CD14-positive monocyte (primary cell): ENCODE measurements at places on chromosomes 5 and 9. TPM values are rescaled to one million over a fixed set of nuclear protein-coding genes. Genes with fewer than 3 reads are reported as not detected.

DNA sequence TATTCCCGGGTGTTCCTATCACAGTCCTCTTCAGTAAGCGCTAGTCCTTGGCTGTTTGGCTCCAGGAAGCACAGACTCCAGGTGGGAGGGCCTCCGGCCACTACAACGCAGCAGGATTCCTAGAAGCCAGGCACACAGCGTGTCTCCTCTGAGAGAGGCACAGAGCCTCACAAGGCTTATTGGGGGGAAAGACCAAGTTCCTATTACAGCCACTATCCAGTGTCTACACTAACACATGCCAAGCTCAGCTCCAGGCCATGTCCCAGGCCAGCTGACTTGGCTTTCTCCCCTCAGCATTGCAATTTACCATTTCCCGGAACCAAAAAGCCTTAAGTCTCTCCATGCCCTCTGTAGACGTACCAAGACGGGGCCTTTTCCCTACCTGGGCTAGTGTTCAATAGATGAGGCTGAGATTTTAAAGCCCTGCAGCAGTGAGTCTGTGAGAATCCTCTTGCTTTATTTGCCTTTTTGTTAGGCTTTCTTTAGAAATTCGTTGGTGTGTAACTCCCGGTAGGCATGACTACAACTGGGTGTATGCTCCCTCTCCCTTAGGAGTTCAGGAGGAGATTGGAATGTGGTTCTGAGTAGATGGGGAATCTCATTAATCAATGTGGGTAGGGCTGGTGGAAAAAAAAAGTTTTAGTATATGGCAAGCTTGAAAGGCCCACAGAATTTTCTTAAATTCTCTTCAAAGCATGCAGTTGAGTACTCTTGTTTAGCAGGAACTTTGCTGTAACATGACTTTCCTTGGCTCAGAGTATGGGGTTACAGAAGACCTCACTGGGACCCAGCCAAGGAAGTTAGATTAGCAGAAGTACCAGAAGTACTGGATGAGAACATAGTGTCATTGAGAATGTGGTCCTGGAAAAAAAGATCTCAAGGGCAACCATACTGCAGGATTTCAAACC lies 84.3 kb upstream of the SLC1A3 start:
- no peak overlapping the region for H3K27ac ChIP-seq
- no peak overlapping the region for H3K4me3 ChIP-seq
- no peak for DNase-seq
- H3K27me3 ChIP-seq: no peaks in the 10 kb centered on the region
- no peaks in the 10 kb centered on the region for H3K4me1 ChIP-seq
- no peaks in the 10 kb centered on the region for H3K36me3 ChIP-seq

DNA sequence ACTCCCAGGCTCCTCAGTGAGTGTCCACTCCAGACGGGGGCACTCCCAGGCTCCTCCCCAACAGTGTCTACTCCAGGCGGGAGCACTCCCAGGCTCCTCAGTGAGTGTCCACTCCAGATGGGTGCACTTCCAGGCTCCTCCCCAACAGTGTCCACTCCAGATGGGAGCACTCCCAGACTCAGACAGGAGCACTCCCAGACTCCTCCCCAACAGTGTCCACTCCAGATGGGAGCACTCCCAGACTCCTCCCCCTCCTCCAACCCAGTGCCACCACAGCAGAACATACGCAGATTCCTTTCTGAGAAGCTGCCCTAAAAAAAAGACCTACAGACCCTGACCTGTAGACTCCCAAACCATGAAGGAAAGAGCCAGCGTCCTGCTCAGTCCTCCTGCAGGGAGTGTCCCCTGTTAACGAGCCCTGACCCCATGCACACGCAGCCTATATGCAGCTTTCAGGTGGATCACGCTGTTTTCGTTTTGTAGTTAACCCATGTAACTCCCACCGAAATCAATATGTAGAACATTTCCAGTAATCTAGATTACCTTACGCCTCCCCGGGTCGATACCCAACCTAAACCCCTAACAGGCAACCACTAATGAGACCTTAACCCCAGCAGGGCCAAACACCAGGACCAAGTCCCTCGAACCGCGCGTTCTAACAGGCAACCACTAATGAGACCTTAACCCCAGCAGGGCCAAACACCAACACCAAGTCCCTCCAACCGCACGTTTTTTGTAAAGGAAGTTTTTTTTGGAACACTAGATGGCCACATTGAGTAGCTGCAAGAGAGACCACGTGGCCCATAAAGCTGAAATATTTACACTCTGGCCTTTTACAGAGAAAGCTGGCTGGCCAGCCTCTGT lies 15.7 kb downstream of the PNPLA7 start:
- no peaks in the 10 kb centered on the region for H3K27me3 ChIP-seq
- no peak overlapping the region for H3K27ac ChIP-seq
- no peaks in the 10 kb centered on the region for H3K36me3 ChIP-seq
- peak; percentile 36 for DNase-seq
- no peaks in the 10 kb centered on the region for H3K4me1 ChIP-seq

DNA sequence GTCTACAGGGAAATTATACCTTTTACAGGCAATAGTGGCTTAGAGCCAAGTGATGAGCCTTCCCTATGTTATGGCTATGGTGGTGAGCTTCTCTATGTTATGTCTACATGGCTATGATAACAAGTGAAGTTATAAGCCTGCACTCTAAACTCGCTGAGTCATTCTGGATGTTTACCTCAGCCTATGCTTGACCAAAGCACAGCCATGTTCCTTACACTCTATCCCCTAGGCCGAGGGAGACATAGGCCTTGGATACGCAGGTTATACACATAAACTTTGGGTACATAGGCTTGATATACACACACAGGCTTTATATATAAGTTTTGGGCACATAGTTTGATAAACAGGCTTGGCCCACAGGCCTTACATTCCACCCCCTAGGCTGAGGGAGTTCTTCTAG lies 13.8 kb downstream of the DMAC1 start:
- H3K36me3 ChIP-seq: no peaks in the 10 kb centered on the region
- no peak for DNase-seq
- H3K4me1 ChIP-seq: no peaks in the 10 kb centered on the region
- H3K27me3 ChIP-seq: no peaks in the 10 kb centered on the region

SV2C gene
- not detected for polyA plus RNA-seq

- no peak for DNase-seq
- H3K27ac ChIP-seq: no peak overlapping the region
- H3K4me1 ChIP-seq: no peaks in the 10 kb centered on the region
- H3K36me3 ChIP-seq: no peaks in the 10 kb centered on the region
- no peaks in the 10 kb centered on the region for H3K27me3 ChIP-seq
These were observed 392.1 kb upstream of the DAB2 start for GRCh38 chr5:39816866-39817265.

GRCh38 chr9:79184831-79185230 lies 386.9 kb upstream of the TLE4 start:
- H3K27ac ChIP-seq: no peak overlapping the region
- H3K36me3 ChIP-seq: no peaks in the 10 kb centered on the region
- no peaks in the 10 kb centered on the region for H3K4me1 ChIP-seq
- H3K4me3 ChIP-seq: no peak overlapping the region
- H3K27me3 ChIP-seq: no peaks in the 10 kb centered on the region
- no peak for DNase-seq

GRCh38 chr5:16866795-16867576 lies 69.1 kb downstream of the MYO10 start:
- no peak overlapping the region for H3K4me3 ChIP-seq
- no peaks in the 10 kb centered on the region for H3K36me3 ChIP-seq
- no peak for DNase-seq
- H3K27ac ChIP-seq: no peak overlapping the region
- no peaks in the 10 kb centered on the region for H3K27me3 ChIP-seq
- no peaks in the 10 kb centered on the region for H3K4me1 ChIP-seq

FAM221B gene
- polyA plus RNA-seq: not detected

- H3K36me3 ChIP-seq: peaks cover 40% of the 10 kb centered on the region
- H3K27me3 ChIP-seq: peaks cover 24% of the 10 kb centered on the region
- H3K4me1 ChIP-seq: peaks cover 4% of the 10 kb centered on the region
- DNase-seq: no peak
- H3K27ac ChIP-seq: no peak overlapping the region
- H3K4me3 ChIP-seq: no peak overlapping the region
These were observed 9.8 kb downstream of the EGFL7 start for GRCh38 chr9:136672431-136673087.

FOXD4L6 gene
- not detected for polyA plus RNA-seq

GRCh38 chr9:16625161-16625631 lies 245.3 kb downstream of the BNC2 start:
- H3K27ac ChIP-seq: no peak overlapping the region
- H3K36me3 ChIP-seq: no peaks in the 10 kb centered on the region
- H3K27me3 ChIP-seq: no peaks in the 10 kb centered on the region
- H3K4me1 ChIP-seq: no peaks in the 10 kb centered on the region

DNA sequence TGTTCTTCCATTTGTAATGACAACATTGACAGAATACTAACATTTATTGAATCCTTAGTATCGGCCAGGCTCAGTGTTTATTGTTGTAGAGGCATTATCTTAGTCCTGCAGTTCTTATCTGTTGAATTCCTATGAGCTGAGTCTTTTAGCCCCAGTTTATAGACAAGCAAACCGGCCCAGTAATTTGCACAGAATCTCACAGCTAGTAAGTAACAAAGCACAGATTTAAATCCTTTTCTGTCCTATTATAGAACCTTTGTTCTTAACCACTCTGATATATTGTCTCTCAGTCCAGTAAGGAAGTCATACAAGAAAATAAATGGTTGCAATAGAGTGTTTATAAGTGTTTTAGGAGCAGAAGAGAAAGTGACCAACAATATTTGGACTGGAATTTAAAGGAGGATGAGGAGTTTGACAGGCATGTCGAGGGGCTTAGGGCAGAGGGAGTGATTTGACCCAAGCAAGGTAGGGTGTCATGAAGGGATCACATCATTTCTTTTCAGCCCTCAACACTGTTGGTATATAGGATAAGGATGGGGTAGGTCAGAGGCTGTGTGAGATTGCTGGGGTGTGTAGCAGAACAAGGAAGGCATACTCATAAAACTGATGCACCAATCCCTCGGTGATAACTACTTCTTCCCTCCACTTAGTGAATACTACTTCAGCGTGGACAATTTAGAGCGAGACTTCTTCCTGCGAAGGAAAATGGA lies 39.5 kb downstream of the LARP1 start:
- no peaks in the 10 kb centered on the region for H3K27me3 ChIP-seq
- DNase-seq: no peak
- H3K4me3 ChIP-seq: no peak overlapping the region
- H3K36me3 ChIP-seq: peaks cover 76% of the 10 kb centered on the region
- H3K4me1 ChIP-seq: no peaks in the 10 kb centered on the region

PCDHAC2 gene
- not detected for polyA plus RNA-seq

DNA sequence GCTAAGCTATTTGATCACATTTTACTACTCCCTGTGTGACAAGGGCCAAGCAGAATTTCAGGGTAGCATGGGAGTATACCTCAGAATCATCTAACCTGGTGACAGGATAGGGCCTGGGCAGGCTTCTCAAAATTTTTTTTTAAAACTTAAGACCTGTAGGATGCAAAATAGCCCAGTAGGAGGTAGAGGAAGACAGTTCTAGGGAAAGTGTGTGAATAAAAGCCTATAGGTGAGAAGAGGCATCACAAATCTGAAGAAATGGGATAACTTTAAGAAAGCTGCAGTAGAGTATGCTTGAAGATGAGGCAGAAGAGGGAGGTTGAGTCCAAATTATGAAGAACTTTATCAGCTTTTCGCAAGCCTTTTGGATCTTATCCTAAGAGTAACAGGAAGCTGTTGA lies 32.3 kb downstream of the CNTRL start:
- no peaks in the 10 kb centered on the region for H3K27me3 ChIP-seq
- peaks cover 2% of the 10 kb centered on the region for H3K36me3 ChIP-seq
- no peak overlapping the region for H3K27ac ChIP-seq
- no peak for DNase-seq

DNA sequence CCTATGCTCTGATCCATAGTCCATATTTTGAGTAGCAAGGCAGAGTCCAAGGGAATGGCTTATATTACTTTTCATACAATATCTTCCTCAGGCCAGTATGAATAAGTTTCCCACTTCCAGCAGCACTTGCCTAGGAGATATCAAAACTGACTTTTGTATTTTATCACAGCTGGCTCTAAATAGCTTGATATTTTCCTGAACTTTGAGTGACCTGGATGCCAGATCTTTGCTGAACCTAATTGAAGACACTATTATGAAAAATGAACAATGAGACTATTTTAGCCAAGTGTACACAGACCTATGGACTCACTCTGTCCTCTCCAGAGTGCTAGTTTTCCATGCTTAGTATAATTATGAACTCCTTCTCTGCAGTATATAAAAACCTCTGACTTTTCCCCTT lies 475.6 kb upstream of the PTGER4 start:
- no peaks in the 10 kb centered on the region for H3K36me3 ChIP-seq
- H3K4me1 ChIP-seq: no peaks in the 10 kb centered on the region
- DNase-seq: no peak
- no peak overlapping the region for H3K27ac ChIP-seq

DNA sequence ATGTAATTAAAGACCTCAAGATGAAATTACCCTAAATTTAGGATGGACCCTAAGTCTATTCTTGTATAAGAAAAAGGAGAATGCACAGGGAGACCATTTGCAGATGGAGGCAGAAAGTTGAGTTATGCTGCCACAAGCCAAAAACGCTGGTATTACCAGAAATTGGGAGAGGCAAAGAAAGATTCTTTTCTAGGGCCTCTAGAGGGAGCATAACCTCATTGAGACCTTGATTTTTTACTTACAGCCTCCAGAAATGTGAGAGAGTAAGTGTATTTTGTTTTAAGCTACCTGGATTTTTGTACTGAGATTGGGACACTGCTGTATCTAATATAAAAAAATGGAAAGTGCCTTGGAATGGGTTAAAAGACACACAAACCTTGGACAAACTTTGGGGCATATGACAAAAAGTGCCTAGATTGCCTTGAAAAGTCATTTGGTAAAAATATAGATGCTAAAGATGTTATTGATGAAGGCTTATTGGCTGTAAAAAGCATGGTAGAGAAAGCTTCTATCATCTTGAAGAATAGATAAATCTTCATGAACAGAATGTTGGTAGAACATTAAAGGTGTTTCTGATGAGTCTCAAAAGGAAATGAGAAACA lies 174.7 kb upstream of the PRDM9 start:
- no peaks in the 10 kb centered on the region for H3K27me3 ChIP-seq
- H3K4me1 ChIP-seq: no peaks in the 10 kb centered on the region

- no peaks in the 10 kb centered on the region for H3K36me3 ChIP-seq
- H3K4me3 ChIP-seq: no peak overlapping the region
These were observed 91.2 kb downstream of the PDZD2 start for GRCh38 chr5:31730139-31730538.

GRCh38 chr5:5326115-5326758 lies 96.2 kb upstream of the ICE1 start:
- H3K27ac ChIP-seq: no peak overlapping the region
- H3K4me1 ChIP-seq: no peaks in the 10 kb centered on the region
- no peaks in the 10 kb centered on the region for H3K27me3 ChIP-seq
- no peaks in the 10 kb centered on the region for H3K36me3 ChIP-seq
- no peak overlapping the region for H3K4me3 ChIP-seq
